ENCODE measurements at places on chromosomes 7 and 10.

DNA sequence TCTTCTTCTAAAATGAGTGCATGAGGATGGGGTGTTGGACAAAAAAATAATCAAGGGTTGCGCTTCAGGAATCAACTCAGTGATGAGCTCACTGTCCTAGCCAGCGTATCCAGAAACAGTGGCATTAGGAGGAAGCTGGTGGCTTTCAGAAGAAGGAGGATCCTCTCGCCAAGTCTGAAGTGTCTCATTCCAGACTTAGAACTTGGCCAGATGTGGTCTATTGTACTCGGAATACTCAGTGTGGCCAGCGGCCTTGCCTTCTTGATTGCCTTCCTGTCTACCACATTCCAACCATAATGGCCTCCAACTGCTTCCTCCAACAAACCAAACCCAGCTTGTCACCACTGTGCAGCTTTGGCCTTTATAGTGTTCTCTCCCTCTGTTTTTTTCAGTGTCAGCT, 732.4 kb downstream of the KCNMA1 start:
- no peak for DNase-seq

GRCh38 chr10:71084061-71084817, 128.1 kb upstream of the UNC5B start:
- no peak for DNase-seq

DNA sequence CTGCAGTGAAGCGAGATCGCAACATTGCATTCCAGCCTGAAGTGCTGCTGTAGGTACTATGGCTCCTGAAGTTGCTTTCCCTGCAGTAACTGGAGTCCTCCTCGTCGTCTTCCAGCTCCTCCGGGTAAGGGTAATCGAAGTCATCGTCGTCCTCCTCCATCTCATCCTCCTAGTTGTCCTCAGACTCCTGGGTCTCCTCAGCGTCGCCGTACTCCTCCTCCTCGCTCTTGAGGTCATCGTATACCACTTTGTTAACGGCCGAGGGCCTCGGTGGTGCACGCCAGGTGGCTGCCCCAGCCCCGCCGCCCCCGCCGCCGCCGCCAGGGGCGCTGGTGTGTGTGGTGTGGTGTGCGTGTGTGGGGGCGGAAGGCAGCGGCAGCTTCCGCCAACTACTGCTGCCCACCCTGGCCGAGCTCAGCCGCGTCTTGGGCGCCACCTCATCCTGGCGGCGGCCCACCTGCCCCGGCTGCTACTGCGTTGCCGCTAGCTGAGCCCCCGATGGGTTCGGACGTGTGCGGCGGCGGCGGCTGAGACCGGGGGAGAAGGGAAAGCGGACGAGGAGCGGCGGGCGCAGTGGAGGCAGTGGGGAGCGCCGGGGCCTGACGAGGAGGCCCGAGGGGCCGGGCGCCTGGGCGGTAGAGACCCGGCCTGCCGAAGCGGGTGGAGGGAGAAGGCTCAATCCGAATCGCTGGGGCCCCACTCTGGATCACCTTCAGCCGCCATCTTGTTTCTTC, 11.8 kb upstream of the ACBD5 start:
- no peak for DNase-seq

DNA sequence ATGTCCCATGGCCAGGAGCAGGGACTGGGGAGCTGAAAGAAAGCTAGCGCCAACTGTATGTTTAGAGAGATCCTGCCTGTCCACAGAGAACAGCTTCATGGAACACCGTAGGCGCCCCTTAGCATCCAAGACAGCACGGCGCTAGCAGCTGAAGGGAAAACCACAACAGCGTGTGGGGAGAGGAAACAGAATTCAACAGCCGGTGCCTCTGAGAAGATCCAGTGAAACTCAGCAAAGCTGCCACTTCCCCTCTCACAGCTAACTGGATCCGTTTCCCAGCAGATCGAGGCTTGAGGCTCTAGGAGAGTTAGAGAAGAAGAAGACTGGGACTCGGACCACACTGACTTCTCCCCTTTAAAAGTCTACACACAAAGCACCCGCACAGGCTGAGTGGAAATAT, 145.0 kb downstream of the MAD1L1 start:
- DNase-seq, result no peak

DNA sequence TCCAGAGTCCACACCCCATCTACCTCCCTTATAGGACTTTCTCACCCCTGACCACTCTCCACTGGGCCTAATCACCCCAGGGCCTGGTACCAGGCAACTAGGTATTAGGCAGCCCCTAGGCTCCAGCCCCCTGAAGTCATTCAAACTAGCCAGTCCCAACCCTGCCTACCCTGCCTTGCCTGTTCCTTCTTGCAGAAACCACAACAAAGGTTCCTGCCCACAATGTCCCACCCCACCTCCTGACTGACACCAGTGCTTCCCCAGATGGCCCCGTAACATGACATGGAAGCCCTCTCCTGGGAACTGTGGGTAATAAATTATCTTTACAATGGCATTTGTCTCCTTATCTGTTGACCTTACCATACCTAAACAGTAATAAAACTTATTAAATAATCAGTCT, 100.6 kb upstream of the PDE1C start:
- no peak for DNase-seq

DNA sequence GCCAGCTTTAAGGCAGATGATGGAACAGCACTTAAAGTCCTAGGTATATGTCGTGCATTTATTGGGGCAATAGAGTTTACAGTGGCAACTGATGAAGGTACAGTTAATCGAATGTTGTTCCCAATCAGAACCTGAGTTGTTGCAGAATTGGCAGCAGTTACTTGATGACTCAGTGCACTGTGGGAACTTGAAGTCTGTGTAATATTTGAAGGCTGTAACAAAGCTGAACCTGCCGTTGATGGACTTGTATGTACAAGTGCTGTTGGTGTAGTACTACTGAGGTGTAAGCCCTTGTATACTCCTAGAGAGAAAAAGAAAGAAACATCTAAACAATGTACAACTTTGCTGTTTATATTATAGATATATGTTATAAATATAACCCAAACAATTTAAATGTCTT, 75.3 kb downstream of the EPC1 start:
- no peak for DNase-seq

DNA sequence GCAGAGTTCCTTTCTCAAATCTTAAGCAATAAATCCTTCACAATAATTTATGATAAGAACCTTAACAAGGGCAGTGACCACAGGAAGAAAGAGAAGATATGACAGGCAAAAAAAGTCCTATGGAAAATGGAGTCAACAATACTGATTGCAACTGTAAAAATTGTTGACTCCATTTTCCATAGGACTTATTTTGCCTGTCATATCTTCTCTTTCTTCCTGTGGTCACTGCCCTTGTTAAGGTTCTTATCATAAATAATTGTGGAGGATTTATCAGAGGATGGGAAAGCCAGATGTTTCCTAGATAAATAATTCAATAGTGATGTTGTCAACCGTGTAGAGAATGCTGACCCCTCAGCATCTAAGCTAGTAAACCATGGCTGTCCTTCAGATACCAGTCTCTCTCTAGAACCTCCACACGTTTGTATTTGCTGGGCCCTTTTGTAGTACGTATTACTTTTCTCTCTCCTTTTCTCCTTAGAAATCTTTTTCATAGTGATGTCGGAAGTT, 172.6 kb upstream of the BET1 start:
- no peak for DNase-seq

- no peak for DNase-seq
Measured at GRCh38 chr7:29471444-29472138, 92.0 kb upstream of the PRR15 start.

- no peak for DNase-seq
Measured at GRCh38 chr10:29141761-29142160, 147.1 kb upstream of the LYZL1 start.

DNA sequence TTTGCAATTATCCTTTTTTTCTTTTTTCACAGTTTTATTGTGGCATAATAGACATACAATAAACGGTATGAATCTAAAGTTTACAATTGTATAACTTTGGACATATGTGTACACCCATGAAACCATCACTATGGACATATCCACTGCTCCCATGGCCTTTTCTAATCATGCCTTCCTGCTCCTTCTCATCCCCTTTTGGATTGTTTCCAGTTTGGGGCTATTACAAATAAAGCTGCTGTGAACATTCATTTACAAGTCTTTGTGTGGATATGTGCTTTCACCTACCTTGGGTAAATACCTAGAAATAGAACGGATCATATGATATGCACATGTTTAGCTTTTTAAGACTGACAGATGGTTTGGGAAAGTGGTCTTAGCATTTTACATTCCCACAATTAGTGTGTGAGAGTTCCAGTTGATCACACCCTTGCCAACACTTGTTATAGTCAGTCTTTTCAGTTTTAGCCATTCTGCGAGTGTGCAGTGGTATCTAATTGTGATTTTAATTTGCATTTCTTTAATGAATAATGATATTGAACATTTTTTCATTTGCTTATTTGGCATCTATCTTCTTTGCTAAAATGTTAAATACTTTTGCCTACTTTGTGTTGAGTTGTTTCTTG, 120.9 kb upstream of the KAT6B start:
- no peak for DNase-seq

- DNase-seq, result no peak
Measured at GRCh38 chr7:108071551-108071950, 58.6 kb downstream of the LAMB4 start.

DNA sequence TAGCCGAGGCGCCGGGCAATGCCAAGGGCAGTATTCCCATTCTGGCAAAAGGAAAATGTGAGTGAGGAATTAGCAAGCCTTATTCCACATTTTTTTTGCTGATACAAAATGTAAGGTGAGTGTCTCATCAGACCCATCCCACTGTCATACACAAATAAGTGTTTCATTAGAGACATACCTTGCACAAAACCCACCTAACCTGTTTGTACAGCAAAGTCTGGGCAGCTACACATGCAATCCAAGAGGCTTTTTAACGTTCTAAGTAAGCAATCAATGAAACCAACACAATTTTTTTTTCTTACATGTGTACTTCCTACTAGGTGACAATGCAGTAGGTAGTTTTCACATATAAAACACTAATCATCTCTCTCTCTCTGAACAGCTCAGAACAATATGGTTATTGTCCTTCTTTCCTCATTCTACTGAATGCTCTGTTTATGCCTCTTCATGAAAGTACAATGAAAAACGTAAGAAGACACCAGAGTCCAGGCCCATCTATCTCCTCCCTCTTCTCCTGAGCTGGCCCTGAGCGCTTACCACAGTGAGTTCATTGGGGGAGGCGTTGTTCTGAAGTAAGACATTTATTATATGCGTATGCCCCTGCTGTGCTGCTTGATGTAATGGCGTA, 217.2 kb downstream of the ANK3 start:
- no peak for DNase-seq

- no peak for DNase-seq
Measured at GRCh38 chr7:117807676-117808075, 65.6 kb downstream of the CTTNBP2 start.

- DNase-seq, result no peak
Measured at GRCh38 chr10:17428351-17429097, 25.9 kb downstream of the ST8SIA6 start.

GRCh38 chr7:112515989-112516388, 35.2 kb downstream of the LSMEM1 start:
- no peak for DNase-seq

DNA sequence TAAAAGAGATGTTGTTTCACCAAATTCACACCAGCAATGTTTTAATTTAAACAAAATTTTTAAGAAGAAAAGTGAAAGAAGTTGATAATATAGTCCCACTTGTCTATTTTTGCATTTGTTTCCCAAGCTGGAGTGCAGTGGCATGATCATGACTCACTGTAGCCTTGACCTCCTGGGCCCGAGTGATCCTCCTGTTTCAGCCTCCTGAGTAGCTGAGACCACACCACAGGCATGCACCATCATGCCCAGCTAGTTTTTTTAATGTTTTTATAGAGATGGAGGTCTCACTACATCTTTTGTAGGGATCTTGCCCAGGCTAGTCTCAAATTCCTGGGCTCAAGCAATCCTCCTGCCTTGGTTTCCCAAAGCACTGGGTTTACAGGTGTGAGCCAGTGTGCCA, 14.1 kb upstream of the NDUFA5 start:
- no peak for DNase-seq

DNA sequence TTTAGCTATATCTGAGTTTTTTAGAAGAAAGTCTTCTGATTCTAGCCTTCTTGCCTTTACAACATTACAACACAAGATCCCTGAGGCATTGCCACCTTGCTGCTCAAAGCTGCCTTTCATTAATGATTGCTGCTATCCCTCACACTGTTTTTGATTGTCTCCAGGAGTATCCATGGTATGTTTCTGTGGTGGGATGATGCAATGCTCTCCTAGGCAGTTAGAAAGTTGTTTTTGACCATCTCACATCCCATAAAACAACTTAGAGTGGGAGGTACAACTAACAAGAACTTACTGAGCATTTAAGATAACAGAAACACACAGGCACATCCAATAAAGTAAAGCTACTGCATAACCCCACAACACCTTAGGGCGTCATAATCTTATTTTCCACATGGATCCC, 1156.0 kb upstream of the LRRTM3 start:
- DNase-seq, result no peak

DNA sequence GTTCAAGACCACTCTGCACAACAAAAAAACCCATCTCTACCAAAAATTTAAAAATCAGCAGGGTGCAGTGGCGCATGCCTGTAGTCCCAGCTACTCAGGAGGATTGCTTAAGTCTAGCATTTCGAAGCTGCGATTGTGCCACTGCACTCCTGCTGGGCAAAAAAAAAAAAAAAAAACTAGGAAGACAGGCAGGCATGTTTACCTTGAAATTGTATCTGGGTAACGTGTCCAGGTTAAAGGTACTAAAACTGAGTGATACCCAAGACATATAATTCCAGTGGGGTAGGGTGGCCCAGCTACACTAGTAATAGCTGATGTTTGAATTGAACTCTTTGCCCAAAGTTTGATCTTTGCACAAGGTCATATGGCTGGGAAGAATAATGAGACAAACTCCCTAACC, 16.2 kb downstream of the GHITM start:
- no peak for DNase-seq

- no peak for DNase-seq
Measured at GRCh38 chr10:23344241-23344841, at the start of gene C10orf67. C10orf67 (minus strand) TSS chr10:23344797; CDS start chr10:23344774, 23 bp downstream.

DNA sequence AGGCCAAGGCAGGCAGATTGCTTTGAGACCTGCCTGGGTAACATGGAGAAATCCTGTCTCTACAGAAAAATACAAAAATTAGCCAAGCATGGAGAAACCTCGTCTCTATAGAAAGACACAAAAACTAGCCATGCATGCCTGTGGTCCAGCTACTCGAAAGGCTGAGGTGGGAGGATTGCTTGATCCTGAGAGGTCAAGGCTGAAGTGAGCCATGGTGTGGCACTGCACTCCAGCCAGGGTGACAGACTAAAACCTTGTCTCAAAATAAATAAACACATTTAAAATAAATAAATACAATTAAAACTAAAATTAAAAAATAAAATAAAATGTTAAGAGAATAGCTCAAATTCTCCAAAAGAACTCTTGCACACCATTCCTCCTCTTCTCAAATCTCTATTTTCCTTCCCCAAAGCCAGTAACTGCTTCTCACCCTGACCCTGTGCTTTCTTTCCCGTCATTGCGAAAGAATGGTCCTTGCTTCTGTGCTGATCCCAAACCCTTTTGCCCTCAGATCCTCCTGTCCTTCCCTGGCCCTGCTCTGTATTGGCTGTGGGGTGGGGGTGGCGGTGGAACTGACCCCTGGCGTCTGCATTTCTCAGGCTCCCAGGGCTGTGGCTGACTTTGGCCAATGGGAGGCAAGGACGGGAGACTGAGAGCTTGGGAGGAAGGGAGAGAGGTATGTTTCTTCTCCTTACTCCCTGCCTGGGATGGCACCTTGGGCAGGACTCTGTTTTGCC, 12.4 kb downstream of the SRGN start:
- no peak for DNase-seq

- DNase-seq, result no peak
Measured at GRCh38 chr7:120987280-120987679, 1.2 kb upstream of the CPED1 start.

GRCh38 chr7:36657036-36657660, 67.1 kb downstream of the AOAH start:
- DNase-seq, result no peak

Measured in HL-60 (cell line).